ENCODE measurements at places on chromosomes 1 and 21.

GRCh38 chr21:14602382-14602958, 56.4 kb upstream of the SAMSN1 start:
- no peak for DNase-seq

DNA sequence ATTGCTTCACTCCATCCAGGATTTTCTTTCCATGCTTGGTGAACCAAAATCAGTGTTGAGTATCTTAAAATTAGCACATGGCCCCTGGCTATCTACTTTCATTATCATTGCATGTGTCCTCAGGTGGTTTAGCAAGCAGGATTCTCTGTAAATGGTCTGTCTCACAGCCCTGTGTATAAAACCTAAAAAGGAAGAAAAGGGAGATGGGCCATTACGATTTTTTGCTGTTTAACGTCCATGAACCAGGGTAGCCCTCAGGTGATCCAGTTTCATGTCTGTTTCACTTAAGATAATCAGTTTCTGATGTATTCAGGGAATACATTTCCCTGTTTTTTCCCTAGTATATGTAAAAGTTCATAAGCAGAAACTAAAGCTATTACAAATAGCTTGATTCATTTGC, 238.2 kb downstream of the NFIA start:
- DNase-seq: no peak

- DNase-seq: no peak
Observed at GRCh38 chr1:248752161-248753028, 3.2 kb downstream of the LYPD8 start.

DNA sequence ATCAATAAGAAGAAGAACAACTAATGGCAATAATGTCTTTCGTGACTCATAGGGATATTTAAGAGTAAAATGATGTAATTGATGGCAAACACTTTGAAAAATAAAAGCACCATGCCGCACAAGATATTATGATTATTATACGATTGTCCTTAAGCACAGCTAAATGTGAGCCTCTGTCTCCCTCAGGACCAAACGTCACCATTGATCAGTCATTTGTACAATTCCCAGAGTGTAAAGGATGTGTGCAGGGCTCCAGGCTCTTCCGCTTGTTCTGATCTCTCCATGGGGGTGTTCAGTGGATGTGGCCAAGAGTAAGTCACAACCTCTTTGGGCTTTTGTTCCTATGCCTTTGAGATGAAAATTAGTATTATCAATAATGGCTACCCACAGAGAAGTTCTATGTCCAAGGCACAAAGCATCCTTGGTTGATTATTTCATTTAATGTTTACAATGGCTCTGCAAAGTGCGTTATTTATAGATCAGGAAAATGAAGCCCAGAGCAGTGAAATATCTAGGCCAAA, 17.7 kb upstream of the C1orf87 start:
- no peak for DNase-seq

DNA sequence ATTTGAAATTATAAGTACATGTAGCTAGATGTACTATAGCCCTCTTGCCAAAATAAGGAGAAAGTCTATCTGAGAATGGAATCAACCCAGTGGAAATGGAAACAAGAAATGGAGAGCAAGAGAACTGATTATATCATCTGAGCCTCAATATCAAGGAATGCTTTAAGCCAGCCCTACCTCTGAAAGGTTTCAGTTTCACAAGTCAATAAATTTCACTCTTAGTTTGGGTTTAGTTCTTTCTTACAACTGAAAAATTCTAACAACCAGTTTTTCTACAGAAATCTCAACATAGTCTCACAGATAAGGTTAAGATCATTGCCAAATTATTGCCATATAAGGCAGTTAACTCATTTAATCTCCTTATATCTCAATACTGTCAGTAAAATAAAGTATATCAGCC, 80.0 kb downstream of the EPS15 start:
- peak; percentile 14 for DNase-seq

DNA sequence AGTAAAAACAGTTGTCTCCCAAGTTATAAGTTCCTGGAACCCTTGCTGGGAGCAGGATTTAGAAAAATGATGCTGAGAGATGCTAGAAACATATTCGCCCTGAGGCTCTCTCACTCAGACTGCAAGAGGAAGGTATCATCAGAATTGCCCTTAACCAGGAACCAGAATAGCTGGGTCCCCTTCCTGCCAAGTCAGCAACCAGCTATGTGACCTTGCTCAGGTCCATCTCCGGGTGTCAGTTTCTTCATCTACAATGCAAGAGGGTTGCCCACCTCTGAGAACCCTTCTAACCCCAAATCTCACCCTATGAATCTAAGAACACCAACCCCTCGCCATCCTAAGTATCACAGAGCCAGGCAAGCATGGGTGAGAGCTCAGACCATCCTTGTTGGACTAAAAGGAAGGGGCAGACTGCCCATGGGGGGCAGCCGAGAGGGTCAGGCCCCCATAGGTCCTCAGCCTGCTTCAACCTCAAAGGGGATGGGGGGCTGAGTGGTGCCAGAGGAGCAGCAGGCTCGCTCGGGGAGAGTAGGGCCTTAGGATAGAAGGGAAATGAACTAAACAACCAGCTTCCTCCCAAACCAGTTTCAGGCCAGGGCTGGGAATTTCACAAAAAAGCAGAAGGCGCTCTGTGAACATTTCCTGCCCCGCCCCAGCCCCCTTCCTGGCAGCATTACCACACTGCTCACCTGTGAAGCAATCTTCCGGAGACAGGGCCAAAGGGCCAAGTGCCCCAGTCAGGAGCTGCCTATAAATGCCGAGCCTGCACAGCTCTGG, 390 bp upstream of the S100A9 start:
- DNase-seq: no peak

DNA sequence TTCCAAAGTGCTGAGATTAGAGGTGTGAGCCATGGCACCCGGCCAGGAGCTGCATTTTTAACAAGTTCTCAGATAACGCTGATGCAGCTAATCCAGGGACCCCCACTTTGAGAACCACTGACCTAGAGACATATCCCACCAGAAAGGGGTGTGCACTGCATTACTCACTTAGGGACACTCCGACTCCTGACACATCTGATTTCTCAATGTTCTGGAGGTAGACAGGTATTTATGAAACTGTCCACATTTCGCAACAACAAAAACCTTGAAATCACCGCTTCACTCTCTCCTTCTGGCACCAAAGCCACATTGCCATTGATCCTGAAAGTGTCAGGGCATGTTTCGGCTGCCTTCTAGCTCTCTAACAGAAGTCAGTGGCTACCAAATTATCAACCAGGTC, 23.2 kb upstream of the CAMTA1 start:
- no peak for DNase-seq

GRCh38 chr1:207856276-207857023, 54.5 kb downstream of the CD34 start:
- peak; percentile 48 for DNase-seq

- DNase-seq: no peak
Observed at GRCh38 chr1:33220676-33221384, 35.5 kb upstream of the ZNF362 start.

DNA sequence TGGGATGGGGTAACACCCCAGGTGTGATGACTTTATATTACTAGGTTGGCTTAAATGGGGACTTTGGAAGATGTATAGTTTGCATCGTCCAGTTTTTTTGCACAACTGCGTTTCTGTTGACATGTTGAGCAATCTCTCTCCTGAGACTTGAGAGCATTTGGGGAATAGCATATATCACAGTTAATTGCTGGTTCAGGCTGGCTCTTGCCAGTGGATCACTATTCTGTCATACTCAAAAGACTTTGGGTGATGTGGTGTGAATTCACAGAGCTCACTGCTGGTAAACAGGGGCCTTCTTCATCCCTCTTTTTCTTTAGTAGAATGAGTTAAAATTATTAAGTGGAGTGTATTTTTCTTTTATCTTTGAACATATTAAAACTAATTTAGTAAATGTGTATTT, 44.3 kb downstream of the LHX9 start:
- no peak for DNase-seq

DNA sequence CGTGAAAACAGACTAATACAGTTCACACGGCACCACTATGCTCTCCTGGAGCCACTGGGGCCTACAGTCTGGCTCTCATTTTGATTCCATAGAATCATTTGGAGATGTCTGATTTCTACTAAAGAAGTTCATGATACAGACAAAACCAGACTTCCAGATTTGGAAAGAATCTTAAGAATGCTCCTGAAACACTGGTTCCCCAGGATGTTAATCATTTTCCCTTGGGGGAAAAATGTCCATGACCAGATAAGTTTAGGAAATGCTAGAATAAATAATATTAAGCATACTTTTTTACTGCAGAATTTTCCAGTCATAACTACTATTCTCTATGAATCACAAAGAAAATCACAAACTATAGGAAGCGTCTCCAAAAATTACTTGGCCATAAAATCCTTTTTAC, 63.0 kb upstream of the RGS7 start:
- DNase-seq: no peak

DNA sequence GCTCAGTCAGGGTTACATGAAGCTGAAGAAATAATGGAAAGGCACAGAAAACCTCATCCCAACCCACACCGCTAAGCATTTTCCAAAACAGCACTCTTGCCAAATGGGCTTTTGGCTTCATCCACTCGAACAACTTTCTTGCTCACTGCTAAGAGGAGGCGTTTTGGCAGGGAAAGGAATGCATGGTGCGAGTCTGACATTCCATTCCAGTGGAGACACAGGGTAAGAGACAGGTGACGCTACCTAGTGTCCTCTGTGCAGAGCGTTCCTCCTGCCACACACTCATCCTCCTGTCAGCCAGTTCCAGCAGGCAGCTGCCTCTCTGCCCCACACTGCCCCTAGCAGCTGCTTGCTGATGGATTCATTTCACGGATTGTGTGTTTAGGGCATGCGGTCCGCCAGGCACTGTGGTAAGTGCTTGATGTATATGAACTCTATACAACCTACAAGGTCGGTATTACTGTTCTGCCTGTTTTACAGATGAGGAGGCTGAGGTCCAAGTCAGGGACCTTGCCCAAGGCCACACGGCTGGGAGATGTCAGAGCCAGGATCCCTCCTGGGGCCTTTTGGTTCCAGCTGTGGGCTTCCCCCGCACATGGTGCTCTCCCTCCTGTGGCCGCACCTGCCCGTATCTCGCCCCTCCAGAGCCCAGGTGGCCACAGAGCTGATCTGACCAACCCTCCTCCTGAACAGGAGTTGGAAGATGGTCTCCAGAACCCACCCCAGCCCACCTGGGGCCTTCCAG, 25.7 kb upstream of the BACE2 start:
- DNase-seq: no peak

GRCh38 chr1:205504311-205505075, at the start of gene CDK18:
CDK18 (plus strand) TSS chr1:205504669; CDS start chr1:205523168, 18,499 bp downstream.
- DNase-seq: peak; percentile 26

- DNase-seq: no peak
Observed at GRCh38 chr1:198253259-198253658, 96.5 kb downstream of the NEK7 start.

DNA sequence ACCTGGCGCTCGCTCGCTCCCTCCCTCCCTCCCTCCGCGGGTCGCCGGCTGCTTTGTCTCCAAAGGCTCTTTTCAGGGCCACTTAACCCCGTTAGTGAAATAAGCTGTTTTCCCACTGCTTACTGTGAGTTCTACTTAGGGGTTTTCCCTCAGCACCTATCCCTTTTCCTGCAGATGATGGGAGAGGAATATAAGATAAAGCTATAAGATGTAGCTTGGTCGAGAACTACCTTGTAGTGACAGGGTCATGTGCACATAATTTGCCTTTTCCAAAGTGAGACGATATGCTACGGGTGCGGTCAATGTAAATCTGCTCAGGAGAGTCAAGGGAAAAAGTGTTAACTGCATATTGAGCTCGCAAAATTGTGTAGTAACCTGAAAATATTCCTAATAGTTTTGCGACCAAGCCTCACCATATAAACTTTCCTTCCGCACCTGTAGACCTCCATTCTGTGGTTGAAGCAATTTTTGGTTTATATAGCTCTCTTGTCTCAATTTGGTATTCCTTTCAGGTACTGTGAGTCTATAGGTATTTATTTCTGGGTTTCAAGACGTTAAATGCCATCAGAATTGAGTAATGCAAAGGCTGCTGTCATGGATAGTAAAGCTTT, 55.8 kb upstream of the BOLA1 start:
- DNase-seq: no peak

Measured in activated CD4-positive, alpha-beta T cell treated with anti-CD3 and anti-CD28 coated beads, Interleukin-2, amount 50 U/mL, for 16 hours (primary cell).